NCI-H1105 treated with DMSO at 0.1 percent for 48 hours (cell line): ENCODE measurements at places on chromosomes 2 and 18.
A peak's percentile ranks its signal among the peaks of the same experiment; 100 is the strongest.

- DNase-seq, result peak; percentile 18
These were observed 16.4 kb upstream of the FBLN7 start for GRCh38 chr2:112121682-112122254.

DNA sequence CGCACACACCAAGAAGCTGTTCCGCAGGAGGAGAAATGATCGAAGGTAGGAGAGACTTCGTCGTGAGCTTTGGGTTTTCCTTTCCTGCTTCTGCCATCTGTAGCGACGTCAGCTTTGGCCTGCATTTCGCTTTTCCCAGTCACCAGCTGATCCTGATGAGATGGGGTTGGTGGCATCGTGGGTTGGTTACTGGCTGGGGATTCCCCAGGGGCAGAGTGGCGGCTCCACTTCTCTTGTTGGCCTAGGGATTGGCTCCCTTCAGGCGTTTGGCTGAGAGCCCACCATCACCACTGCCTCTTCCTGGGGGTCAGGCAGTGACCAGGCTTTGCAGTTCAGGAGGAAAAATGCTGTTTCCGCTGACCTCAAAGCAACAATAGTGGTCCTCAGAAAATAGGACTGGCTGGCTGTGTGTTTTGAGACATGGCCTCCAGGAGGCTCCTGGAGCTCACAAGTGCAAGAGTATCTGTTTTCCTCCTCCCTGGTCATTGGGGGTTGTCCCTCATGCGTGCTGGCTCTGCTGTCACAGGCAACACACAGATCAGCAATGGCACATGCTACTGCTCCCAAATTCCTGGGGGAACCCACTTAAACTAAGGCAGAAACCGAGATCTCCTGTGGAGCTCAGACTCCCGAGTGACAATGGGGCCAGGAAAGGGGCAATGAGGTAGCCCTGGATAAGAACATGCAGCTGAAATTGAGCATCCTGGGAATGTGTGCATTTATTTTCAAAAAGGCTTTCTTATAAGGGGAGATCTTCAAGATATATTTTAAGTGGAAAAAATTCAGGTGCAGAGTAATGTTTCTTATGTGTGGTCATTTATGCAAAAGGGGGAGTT lies 173.0 kb downstream of the CTIF start:
- DNase-seq, result peak; percentile 28

DNA sequence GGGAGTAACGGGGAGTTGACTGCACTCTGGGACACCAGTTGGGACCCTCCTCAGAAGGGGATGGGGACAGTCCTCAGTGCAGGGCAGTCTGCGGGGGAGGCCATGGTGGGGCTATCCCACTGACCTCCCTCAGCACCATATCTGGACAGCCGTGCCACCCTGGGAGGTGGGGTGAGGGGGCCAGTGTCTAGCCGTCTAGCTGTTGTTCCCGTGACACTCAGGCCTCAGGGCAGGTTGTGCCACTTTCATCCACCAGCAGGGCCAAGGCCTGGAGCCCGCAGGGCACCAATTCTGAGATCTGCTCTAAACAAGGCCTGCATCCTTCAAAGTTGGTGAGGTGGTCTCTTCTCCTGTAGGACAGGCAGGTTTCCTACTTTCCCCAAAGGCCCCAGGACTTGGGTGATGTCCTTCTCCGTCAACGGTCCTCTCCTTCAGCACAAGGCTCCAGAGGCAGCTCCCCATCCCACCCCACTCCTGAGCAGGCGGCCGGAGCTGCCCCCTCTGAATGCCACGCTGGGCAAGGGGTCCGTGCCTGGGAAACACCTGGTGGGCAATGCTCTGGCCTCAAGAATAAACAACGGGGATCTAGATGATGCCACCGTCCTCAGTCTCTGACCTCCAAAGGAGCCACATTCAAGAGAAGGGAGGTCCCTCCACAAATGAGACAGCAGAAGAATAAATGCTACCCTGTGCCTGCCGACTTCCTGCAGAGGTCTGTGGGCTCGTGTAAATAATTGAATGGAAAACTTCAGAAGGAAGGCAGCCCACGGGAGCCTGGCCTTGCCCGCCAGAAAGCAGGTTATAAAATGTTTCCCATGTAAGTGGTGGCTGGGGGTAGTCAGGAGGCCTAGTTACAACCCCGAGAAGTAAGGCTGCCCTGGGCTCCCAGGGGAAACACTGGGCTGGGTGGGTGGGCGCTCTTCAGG lies 42.8 kb upstream of the PTMA start:
- DNase-seq, result no peak

DNA sequence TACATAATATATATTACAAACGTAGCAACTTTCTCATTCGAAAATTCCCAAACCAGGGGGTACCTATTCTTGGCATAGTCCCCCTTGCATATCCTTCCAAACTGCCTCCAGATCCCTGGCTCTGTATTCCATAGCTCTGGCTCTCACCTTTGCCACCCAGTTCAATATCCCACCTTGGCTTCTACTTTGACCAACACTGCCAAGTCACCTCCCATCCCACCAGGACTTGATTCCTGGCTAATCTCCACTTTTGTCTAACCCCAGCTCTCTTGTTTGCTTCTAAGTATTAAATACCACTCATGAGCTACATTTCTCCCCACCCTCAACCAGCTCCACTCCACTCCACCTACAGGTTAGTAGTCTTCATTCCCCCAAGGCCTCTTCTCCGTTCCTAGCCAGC lies 103.2 kb upstream of the WDR75 start:
- no peak for DNase-seq

GRCh38 chr2:71578767-71579342 lies 125.5 kb downstream of the DYSF start:
- no peak for DNase-seq

- no peak for DNase-seq
These were observed 124.9 kb upstream of the PXDN start for GRCh38 chr2:1869248-1869647.

DNA sequence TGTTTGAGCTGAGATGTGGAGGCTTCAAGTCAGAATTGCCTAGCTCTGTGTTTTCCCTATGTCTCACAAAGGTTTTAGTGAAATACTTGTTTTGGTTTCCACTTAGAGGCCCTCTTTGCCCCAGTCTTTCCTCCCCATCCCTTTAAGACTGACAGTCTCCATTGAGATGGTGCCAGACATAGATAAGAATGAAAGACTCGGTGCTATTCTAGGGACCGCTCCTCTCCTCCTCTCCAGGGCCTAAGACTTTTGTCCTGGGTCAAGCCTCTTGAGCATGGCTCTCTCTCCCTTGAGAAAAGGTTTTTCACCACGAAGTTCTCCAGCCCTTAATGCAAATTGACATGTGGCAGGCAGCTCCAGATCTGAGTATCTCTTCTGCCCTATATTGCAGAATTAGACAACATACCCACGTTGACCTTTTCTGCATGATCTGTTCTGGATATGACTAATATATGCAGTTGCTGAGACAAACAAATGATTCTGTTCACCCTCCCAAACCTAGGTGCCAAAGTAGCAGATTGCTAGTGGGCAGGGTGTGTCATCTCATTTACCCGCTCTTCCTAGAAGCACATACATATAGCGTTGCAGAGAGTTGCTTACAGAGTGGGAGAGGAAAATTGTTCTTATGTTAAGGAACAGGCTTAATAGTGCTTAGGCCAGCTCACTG lies 47.5 kb upstream of the ACSL3 start:
- DNase-seq, result no peak

DNA sequence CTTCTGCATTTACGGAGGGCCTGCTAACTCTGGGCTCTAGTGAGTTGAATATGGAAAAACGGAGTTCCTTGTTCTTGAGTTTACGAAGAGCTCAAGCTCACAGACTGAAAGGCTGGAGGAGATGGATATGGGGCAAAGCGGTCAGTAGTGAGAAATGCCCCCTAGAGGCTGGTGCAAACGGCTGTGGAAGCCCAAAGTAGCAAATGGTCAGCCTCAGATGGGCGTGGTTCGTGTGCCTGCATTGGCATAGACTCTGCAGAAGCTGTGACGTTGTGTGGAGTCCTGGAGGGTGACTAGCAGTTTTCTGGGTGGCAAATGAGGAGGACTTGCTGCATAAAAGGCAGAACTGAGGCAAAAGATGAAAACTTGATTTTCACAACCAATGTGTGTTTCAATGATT lies 93.6 kb upstream of the TWIST2 start:
- no peak for DNase-seq

- no peak for DNase-seq
These were observed 300.9 kb downstream of the CYP26B1 start for GRCh38 chr2:71846669-71847291.

GRCh38 chr18:59141294-59142068 lies 1.8 kb downstream of the SEC11C start:
- peak; percentile 74 for DNase-seq

DNA sequence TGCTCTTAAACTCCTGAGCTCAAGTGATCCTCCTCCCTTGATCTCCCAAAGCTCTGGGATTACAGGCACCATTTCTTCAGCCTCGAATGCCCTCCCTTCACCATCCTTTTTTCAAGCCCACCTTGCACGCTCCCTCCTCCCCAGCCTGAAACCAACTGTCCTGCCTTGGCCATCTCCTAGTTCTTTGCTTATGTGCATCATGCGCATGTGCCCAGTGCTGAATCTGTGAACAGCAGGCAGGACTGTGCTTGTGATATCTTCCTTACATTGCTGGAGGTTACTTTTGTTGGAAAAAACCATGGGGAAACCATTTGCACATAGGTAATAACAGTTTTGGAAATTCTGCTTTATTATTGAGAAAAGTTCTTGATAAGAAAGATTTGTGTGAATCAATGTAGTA lies 30.2 kb upstream of the CETN1 start:
- no peak for DNase-seq

GRCh38 chr18:69044215-69044614 lies 246.3 kb downstream of the CCDC102B start:
- DNase-seq, result no peak

- DNase-seq, result no peak
These were observed 36.2 kb downstream of the HAT1 start for GRCh38 chr2:171958475-171958874.

DNA sequence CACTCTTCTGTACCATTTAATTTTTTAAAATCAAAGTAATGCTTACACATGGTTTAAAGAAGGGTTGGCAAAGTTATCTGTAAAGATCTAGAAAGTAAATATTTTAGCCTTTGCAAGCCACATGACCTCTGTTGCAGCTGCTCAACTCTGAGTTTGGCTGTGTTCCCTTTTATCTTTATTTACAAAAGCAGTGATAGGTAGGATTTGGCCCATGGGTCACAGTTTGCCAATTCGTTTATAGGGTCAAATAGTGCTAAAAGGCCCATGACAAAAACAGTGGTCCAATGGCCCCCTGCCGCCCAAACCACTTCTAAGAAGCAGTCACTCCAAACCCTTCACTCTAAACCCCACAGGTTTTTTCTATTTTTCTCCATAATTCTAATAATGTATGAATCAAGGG lies 124.8 kb downstream of the PARD3B start:
- DNase-seq, result no peak

- no peak for DNase-seq
These were observed 125.3 kb upstream of the APCDD1 start for GRCh38 chr18:10329101-10329500.

- DNase-seq, result no peak
These were observed 219.5 kb upstream of the ATP5MC3 start for GRCh38 chr2:175400975-175401374.

GRCh38 chr2:7849027-7849426 lies 832.8 kb upstream of the ID2 start:
- peak; percentile 36 for DNase-seq
